ENCODE measurements at places on chromosomes 5 and 9.
A peak's percentile ranks its signal among the peaks of the same experiment; 100 is the strongest.

DNA sequence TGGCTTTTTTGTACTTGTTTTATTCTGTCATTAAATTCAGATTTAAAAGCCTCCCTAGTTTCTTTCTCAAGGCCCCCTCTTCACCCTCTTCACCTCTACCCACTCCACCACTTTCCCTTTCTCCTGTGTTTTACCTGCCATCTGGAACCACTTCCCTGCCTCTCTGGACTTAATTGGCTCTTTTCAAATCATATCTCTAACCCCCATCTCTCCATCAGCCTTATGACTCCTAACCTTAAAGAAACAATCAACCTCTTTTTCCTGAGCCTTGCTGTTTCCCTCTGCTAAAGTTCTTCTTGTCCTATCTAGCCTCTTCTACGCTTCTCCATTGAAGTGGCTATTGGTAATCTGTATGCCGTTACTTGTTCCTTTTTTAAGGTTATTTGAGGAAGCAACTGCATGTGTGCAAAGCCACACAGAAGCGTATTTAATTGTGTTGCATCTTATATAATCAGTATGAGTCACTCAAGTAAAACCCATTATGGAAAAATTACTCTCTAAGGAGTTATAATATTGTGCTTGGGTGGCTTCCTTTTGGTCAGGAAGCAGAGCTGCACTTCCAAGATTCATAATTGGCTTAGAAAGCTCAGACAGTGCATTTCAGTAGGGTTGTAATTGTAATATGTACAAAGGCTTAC is 653.6 kb upstream of the ITGA1 start:
- no peak for DNase-seq

GRCh38 chr5:27594141-27594540 is 555.8 kb upstream of the CDH9 start:
- no peak for DNase-seq

DNA sequence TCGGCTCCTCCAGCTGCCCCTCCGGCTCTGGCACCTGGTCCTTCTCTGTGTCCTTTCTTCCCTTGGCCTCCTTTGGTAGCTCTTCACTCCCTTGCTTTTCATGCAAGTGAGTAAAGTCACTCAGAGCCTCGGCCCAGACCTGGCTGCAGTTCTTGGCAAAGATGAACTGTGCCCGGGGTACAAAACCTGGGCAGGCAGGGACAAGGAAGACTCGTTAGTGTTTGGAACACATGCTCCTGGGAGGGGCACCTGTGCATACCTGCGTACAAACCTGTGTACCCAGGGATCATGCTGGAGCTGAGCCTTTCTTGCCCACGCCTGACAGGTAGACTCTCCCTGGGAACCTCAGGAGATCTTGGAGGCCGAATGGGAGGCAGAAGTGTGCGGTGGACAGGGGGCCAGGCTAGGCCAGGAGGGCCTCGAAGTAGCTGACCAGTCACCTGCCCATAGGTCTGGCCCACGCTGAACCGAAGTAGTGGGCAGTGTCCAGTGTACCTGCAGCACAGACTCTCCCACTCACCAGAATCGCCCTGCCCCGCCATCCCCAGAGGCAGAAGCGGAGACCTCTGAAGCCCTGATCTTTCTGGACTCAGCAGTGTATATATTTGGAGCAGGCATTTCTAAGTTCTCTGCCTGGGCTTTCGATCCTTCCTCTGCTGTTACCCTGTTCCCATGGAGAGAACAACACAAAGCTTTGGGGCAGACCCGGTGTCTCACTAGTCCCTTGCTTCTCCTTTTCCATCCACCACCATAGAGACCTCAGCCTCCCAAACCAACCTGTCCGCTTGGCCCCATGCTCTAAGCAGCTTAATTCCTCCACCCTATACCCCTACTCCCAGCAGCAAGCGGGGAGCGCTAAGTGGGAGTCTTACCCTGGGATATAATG is 41.9 kb upstream of the TESK1 start:
- no peak for DNase-seq

DNA sequence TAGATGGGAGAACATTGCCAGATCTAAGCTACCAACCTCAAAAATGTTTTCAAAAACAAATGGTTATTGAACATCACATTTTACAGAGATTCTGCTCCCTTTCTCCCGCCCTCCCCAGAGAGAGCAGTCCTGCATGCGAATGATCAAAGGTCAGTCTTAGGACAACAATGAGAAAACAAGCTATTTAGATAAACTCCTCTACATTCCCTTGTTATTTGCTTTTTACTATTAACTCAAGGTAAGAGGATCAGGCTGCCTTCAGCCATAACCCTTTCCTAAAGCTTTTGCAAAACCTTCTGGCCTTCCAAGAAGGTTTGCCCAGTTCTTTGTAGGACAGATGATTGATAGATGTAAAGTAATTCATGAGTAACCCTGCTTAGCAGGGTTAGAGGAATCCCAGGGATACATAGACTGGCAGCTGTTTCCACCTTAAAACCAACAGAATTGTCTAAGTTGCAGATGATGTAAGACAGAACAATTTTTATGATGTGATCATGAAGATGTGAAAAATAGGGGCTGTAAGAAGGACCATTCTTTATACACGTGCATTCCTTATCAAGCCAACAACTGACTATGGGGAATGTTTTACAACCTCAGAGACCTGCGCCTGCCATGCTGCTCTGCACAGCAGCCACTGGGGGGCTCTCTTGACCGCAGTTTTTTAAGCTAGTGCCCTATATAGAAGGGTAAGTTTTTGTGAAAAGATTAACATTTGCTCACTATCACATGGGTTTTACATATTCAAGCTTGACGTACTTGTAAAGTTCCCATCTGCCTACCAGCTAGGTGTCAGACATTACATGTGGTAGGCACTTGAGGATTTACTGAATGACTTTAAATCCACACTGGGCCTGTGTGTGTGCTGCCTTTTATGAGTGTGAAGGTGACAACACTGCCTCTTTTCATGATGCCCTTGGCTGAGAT is 2.3 kb upstream of the ZNF782 start:
- DNase-seq: peak; percentile 86

DNA sequence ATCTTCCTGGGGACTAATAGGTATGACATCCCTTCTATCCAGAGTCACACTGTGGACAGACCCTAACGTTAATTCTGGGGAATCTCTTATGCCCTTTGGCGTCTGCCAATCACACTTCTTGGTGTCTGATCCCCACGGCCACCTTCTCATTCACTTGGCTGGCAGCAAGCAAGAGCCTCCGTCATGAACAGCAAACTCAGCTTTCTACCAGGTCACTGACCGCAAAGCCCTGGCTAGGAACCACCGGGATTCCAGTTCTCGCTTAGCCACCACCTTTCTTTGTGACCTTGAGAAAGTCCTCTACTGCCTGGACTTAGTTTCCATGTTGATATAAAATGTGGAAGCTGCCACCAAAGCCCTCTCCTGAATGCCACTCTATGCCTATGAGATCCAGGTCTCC is 67.7 kb upstream of the FCN1 start:
- no peak for DNase-seq

DNA sequence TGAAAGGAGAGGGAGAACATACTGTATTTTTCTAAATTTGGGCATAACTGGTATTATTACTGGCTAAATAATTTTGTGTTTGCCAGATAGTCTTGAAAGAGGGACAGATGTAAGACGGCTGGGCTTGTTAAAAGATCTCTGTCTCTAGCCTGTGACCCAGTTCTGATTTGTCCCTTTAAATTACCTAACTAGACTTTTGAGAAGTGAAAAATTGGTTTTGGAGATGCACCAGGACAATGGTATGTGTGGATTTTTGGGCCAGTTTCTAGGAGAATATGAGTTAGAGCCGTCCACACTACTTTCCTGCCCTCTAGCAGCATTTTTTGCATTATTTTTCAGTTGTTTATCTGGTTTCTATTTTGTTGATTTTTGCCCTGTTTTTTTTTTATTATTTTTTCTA is 33.5 kb downstream of the LNPEP start:
- DNase-seq: peak; percentile 53

GRCh38 chr9:114003758-114004157 is 74.3 kb downstream of the AMBP start:
- DNase-seq: peak; percentile 43

GRCh38 chr5:118040496-118040895 is 947.9 kb downstream of the DTWD2 start:
- DNase-seq: no peak

DNA sequence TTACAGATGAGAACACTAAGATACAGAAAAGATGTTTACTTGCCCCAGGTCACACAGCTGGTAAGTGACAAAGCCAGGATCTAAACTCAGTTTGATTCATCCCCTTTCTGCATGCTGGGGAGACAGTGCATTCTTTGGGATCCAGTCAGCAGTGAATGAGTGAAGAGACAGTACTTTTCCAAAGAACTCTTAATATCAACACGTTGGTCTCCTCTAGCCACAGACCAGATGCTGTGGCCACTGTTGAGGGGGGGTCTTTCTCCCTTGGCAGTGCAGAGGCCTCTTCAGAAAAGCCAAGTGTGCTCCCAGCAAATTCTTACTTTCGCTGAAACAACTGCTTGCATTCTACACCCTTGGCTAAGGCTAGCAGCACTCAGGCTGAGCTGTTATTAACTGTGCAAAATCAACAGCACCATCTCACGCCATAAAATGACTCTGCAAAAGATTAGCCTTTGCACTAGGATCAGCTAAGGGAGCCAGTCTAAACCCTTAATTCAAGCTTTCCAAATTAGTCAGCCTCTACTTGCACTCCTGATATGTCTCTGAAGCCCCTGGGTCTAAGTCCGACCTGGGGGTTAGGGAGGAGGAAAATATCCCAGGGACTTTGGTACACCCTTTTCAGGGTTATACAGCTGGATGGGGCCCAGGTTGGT is 4.8 kb upstream of the TMEM171 start:
- DNase-seq: peak; percentile 80

DNA sequence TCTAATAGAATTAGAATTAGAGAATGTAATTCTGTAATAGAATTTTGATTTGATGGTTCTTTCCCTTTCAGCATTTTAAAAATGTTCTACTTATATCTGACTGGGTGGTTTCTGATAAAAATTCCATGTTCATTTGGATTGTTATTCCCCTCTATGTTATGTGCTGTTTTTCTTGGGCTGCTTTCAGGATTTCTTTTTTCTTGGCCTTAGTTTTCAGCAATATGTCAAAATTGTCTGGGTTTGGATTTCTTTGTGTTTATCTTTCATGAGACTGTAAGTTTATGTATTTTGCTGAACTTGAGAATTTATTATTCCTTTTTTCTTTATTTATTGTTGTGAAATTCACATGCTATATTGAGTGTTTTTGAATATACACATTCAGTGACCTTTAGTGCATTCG is 189.1 kb downstream of the RANBP17 start:
- DNase-seq: peak; percentile 58

DNA sequence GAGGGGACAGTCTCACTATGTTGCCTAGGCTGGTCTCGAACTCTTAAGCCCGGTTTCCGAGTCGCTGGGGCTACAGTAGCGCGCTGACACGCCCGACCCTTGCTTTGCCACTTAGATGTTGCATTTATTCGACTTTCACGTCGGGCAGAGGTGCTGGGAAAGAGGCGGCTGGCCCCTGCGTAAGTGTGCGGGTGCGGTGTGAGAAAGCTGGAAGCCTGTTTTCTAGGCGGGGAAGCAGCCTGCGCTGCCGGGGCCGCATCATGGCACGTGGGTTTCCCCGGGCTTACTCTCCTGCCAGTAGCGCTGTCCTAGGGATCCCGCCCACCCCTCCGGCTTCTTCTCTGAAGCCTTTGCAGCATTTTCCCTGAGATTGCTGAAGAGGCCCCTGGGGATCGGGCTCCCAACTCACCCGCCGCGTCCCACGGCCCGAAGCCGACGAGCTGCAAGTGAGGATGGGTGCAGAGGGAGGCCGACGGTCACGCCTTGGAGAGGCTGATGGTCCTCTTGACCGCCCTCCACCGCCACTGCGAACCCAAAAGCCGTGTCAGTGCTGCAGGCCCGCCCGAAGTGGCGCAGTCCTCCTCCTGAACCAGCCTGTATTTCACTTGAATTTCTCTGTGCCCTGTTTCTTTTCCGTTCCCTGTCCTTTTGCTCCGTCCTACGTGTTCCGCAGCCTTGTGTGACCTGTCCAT is 5.8 kb upstream of the TRIM41 start:
- DNase-seq: peak; percentile 70

DNA sequence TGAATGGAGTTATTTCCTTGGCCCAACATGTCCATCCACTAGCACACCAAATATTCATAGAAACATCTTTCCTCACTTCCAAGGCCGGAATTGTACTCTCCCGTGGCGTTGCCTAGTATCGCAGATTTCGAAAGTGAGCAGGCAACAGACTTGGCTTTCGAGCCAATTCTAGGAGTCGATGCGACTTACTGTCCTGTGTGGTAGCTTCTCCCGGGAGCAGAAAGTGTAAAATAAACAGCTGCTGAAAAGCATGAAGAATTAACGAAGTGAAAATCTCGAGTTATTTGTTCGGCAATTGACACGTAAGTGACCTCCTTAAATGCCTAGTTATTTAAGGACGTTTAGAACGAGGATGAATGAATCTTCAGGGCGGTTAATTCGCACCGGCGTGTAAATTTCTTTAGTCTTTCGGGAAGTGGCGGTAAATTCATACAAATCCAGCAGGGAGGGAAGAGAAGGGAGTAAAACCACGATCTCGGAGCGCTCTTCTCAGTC is 449 bp upstream of the PCSK5 start:
- DNase-seq: peak; percentile 90

DNA sequence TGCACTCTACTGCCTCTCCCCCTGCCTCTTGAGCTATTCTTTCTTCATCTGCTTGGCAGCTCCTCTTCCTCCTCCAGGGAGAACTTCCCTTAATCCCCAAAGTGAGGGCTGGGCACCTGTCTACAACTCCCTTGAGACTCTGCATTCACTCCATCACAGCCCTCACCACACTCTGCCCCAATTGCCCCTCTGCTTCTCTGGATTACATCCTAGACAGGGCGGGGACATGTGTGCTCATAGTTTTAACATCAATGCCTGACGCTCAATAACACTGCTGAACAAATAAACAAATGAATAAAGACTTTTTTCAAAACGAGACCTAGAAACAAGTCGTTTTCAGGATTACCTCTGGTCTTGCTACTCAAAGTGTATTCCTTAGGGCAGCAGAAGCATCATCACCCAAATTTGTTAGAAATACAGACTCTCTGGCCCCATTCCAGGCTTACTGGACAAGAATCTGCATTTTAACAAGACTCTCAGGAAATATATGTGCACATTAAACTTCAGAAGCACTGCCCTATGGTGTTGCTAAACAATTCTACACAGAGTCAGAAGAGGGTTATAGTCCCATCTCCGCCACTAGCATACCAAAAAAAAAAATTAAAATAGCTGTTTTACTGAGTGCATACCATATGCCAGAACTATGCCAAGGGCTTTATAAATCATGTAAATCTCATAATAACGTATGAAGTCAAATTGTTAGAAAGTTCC is 115.6 kb downstream of the CDK5RAP2 start:
- no peak for DNase-seq

- DNase-seq: peak; percentile 30
These were observed 343.7 kb upstream of the KCNN2 start for GRCh38 chr5:114018186-114018585.

GRCh38 chr9:72808446-72808768 is 144.4 kb downstream of the ALDH1A1 start:
- no peak for DNase-seq

- DNase-seq: no peak
These were observed 9.3 kb downstream of the NAIF1 start for GRCh38 chr9:128057724-128058409.

DNA sequence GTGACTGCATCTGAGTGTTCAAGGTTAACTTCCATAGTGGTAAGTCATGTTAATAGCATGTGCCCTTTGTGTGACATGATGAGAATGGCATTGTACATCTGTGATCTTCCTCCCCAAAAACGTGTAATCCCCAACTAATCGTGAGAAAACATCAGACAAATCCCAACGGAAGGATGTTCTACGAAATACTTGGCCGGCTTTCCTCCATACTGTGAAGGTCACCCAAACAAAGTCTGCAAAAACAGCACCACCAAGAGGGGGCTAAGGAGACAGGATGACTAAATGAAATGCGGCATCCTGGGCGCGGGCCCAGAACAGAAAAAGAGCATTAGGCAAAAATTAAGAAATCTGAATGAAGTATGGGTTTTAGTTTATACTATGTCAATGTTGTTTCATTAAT is 81.8 kb downstream of the MED10 start:
- no peak for DNase-seq
